Activated CD4-positive, alpha-beta T cell treated with anti-CD3 and anti-CD28 coated beads for 36 hours (primary cell): ENCODE measurements at places on chromosomes 7 and 10. TPM values are rescaled to one million over a fixed set of nuclear protein-coding genes. Genes with fewer than 3 reads are reported as not detected.

DNA sequence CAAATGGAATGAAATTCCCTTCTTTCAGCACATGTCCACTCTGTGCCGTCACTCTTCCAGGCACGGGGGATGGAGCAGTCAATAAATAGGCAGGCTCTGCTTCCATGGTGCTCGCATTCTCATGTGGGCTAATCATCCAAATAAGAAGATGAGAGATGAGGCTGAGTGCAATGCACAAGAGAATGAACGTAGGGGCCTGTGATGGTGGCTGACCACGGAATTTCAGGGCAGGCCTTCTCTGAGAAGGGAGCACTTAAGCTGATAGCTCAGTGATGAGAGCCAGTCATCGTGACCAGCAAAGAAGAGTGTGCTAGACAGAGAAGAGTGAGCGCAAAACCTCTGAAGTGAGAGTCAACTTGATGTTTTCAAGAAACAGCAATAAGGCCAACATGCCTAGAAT lies 47.9 kb downstream of the TAF3 start:
- no peak for DNase-seq

DNA sequence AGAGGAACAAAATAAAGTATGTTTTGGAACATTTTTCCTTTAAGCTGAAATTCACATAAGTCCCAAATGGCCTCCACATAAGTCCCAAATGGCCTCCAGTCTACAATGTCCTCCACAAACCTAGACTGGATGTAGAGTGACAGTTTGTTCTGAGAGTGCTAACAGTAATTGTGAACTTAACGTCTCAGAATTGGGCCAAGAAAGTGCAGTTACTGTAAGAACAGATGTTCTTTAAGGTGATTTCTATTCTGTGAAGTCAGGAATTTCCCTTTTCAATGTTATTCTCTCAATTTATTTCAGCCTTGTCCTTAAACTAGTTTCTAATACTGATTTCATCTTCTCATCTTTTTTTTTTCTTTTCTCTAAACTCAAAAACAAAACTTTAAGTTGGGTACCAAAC lies 188.7 kb upstream of the SEMA3E start:
- DNase-seq, result no peak

ANKRD30A gene
- total RNA-seq, result not detected

DNA sequence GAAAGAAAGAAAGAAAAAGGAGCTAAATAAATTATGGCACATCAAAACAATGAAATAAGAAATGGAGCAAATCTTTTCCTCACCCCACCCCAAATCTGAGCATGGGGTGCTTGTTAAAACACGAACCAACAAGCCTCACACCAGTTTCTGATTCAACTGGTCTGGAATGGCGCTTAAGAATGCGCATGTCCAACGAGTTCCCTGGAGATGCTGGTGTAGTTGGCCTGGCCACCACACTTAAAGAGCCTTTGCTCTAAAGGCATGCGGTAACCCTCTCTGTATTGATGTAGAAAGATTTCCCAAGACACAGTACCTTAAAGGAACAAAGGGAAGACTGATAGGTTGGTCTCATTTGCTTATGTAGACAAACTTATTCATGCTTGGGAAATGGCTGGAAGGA lies 49.1 kb upstream of the STEAP1B start:
- DNase-seq, result no peak

C10orf143 gene
- total RNA-seq, result 5.4 TPM

- no peak for DNase-seq
Observed at GRCh38 chr7:139698844-139699243, 79.0 kb downstream of the HIPK2 start.
